ENCODE measurements at places on chromosomes 6 and 20.

- peaks cover 46% of the 10 kb centered on the region for H3K4me1 ChIP-seq
- DNase-seq, result no peak
- H3K27me3 ChIP-seq, result no peaks in the 10 kb centered on the region
- H3K27ac ChIP-seq, result peak overlapping the region; percentile 99
Measured at GRCh38 chr6:53059648-53060589, 5.3 kb upstream of the FBXO9 start.

DNA sequence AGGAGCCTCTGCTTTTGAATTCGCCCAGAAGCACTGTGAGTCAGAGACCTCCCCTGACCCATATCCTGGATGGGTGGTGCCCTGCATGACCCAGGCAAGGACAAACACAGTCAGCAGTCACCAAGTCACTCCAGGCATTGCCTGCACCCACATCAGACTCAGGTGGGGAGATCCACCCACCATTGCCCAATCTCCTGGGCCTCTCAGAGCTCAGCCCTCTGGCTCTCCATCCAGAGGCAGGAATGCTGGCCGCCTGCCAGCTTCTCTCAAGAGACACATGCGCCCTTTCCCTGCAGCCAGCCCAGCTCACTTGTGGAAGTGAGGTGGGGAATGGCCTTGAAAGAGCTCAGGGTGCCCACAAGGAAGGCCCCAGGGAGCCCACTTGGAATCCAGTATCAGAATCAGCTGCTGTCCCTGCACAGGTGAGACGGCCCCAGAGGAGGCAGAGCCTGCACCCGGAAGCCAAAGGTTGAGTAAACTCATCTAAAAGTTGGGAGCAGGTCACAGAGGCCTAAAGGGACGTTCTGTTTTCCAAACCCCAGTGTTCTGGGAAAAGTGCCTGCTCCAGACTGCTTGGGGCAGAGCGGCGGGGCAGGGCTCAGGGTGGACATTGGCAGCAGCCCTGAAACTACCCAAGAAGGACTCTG, 129.8 kb downstream of the PREX1 start:
- H3K4me1 ChIP-seq, result peaks cover 5% of the 10 kb centered on the region
- H3K27me3 ChIP-seq, result no peaks in the 10 kb centered on the region
- DNase-seq, result no peak
- no peaks in the 10 kb centered on the region for H3K36me3 ChIP-seq

GRCh38 chr20:36052117-36052513, 83.7 kb downstream of the CNBD2 start:
- no peak overlapping the region for H3K27ac ChIP-seq
- DNase-seq, result no peak
- H3K4me3 ChIP-seq, result peak overlapping the region; percentile 91
- H3K4me1 ChIP-seq, result peaks cover 32% of the 10 kb centered on the region
- no peaks in the 10 kb centered on the region for H3K27me3 ChIP-seq
- peaks cover 8% of the 10 kb centered on the region for H3K36me3 ChIP-seq

DNA sequence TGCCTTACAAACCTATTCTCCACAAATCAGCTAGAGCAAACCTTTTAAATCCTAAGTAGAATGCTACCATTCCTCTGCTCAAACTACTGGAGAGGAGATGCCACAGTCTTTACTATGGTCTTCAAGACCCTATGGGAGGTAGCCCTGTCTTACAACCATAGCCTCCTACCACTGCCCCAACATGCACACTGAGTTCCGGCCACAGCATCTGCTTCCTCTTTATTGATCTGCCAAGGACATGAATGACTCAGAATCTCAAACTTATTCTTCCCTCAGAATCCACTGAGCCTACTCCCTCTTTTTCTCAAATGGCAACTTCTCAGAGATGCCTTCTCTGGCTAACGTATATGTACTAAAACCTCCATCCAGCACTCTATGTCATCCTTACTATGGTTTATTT, 12.2 kb upstream of the ANKEF1 start:
- H3K4me1 ChIP-seq, result no peaks in the 10 kb centered on the region
- no peak for DNase-seq
- no peak overlapping the region for H3K4me3 ChIP-seq

- peaks cover 38% of the 10 kb centered on the region for H3K4me1 ChIP-seq
- no peaks in the 10 kb centered on the region for H3K27me3 ChIP-seq
- DNase-seq, result no peak
- no peak overlapping the region for H3K4me3 ChIP-seq
- peaks cover 6% of the 10 kb centered on the region for H3K36me3 ChIP-seq
- H3K27ac ChIP-seq, result peak overlapping the region; percentile 91
Measured at GRCh38 chr6:142372348-142372747, 70.5 kb downstream of the ADGRG6 start.

- H3K36me3 ChIP-seq, result peaks cover 38% of the 10 kb centered on the region
- H3K4me1 ChIP-seq, result no peaks in the 10 kb centered on the region
- no peak overlapping the region for H3K4me3 ChIP-seq
- DNase-seq, result no peak
- no peaks in the 10 kb centered on the region for H3K27me3 ChIP-seq
- no peak overlapping the region for H3K27ac ChIP-seq
Measured at GRCh38 chr6:135488023-135488422, 9.5 kb downstream of the AHI1 start.

DNA sequence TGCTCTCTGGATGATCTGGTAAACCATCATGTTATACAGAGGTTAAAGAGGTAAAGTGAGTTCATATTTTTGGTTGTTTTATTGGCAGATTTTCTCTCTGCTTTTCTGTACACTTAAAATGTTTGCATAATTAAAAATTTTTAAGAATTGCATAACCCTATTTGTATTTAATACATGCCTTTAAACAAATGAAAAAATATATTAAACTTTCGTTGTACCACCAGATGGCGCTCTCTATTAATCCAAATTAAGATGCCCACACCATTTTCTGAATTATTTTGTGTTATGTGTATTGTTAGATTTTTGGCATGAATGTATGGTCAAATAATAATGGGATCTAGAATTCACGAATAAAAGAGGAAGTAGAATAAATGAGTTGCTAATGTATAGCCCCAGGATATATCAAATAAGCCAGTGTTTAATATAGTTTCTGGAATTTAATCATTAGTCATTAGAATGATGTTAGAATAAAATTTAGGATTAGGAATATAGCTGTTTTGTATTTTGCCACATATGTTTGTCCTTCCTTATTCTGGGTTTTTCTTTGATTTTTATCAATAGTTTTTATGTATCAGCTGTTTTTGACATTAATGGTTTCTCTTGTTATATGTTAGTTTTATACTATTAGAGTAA, 38.9 kb downstream of the SMAP1 start:
- H3K4me1 ChIP-seq, result peaks cover 8% of the 10 kb centered on the region
- H3K4me3 ChIP-seq, result no peak overlapping the region
- no peak overlapping the region for H3K27ac ChIP-seq
- DNase-seq, result no peak
- no peaks in the 10 kb centered on the region for H3K27me3 ChIP-seq
- H3K36me3 ChIP-seq, result peaks cover 1% of the 10 kb centered on the region

DNA sequence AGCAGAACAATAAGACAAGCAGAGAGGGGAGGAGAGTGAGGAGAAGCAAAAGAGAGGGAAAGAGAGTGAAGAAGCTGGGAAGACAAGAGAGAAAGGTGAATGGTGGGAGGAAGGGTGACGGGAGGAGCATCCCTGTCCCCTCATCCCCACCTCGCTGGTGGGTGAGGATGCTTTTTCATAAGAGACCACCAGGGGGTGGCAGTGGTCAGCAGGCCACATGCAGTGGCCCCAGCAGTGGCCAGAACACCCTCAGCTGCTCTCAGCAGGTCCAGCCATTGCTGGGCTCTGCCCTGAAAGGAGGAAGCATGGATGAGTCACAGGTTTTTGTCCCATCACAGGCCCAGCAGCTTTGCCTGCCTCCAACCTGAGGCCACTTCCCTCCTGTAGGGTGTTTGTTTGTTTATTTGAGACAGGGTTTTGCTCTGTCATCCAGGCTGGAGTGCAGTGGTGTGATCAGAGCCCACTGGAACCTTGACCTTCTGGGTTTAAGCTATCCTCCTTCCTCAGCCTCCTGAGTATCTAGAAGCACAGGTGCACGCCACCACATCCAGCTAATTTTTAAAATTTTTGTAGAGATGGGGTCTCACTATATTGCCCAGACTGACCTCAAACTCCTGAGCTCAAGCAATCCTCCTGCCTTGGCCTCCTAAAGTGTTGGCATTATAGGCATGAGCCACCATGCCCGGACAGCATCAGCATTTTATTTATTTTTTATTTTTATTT, 24.0 kb downstream of the FGD2 start:
- H3K36me3 ChIP-seq, result no peaks in the 10 kb centered on the region
- H3K4me3 ChIP-seq, result no peak overlapping the region
- peaks cover 11% of the 10 kb centered on the region for H3K27me3 ChIP-seq
- peaks cover 2% of the 10 kb centered on the region for H3K4me1 ChIP-seq
- peak; percentile 51 for DNase-seq
- peak overlapping the region; percentile 15 for H3K27ac ChIP-seq

DNA sequence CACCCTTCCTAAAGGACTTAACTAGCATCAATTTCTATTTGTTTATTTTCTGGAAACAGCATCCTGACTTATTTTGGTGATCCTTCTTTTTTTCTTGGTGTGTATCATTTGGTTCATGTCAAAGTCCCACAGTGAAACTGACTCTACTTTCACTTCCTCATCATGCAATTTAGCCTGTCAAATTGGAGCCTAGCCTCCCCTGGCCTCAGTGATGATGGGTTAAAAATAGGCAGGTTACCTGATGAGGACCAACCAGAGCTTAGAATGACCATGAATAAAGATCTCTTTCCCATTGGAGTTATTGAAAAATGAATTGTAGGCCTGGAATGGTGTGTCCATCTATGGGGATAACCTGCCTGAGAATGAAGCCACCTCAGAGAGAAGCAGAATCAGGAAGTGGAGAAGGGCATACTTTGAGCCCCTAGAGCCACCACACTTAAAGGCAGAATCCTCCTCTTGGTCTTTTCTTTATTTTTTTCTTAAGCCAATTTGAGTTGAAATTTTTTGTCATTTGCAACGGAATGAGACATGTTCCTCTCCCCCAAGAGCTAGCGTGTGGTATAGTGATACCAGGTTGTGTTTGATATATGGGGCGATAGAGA, 105.6 kb downstream of the BTBD3 start:
- no peak overlapping the region for H3K27ac ChIP-seq
- H3K36me3 ChIP-seq, result no peaks in the 10 kb centered on the region
- H3K4me3 ChIP-seq, result no peak overlapping the region
- H3K4me1 ChIP-seq, result no peaks in the 10 kb centered on the region
- no peaks in the 10 kb centered on the region for H3K27me3 ChIP-seq

DNA sequence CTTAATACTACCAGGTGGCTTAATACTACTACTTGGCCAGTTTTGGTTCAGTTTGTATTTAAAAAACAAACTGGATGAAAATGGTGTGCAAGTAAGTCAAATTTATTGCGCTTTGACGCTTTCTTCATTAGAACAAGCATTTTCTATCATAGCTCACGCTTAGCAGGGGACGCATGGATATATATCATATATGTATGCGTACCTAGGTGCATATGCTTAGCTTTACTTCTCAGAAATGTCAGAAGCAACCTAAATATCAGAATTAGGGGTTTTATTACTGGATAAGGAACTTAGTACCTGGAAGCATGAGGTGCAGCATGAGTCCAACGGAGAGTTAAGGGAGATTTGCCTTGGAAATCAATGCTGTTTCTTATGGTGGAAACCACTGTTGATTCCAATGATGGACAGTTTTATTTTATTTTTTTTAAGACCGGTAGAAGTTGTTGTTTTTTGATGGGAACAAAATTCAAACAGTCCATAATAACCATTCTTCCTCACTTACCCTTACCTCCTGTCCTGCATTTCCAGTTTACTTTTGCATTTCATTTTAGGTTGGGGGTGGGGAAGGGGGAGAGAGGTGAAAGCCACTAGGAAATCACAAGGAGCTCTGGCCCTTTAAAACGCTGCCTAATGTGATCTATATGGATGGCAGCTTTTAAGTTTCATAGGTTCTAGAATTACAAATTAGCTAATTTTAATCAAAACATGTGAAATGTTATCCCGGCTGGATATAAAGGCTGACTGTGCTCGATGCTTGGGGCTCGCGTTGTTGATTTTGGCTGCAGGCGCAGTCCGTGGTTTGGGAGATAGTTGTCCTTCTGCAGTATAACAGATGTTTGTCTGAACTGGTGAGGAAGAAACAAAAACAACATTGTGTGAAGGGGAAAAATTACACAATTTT, 2.1 kb downstream of the SOBP start:
- DNase-seq, result no peak
- H3K4me3 ChIP-seq, result no peak overlapping the region
- H3K4me1 ChIP-seq, result peaks cover 18% of the 10 kb centered on the region
- H3K36me3 ChIP-seq, result no peaks in the 10 kb centered on the region
- no peak overlapping the region for H3K27ac ChIP-seq

GRCh38 chr6:101445527-101445926, 52.0 kb downstream of the GRIK2 start:
- no peak for DNase-seq
- H3K4me1 ChIP-seq, result no peaks in the 10 kb centered on the region
- no peaks in the 10 kb centered on the region for H3K27me3 ChIP-seq
- no peak overlapping the region for H3K4me3 ChIP-seq

GRCh38 chr20:2365091-2365490, 15.6 kb upstream of the TGM6 start:
- no peaks in the 10 kb centered on the region for H3K4me1 ChIP-seq
- no peak overlapping the region for H3K4me3 ChIP-seq
- no peaks in the 10 kb centered on the region for H3K27me3 ChIP-seq

DNA sequence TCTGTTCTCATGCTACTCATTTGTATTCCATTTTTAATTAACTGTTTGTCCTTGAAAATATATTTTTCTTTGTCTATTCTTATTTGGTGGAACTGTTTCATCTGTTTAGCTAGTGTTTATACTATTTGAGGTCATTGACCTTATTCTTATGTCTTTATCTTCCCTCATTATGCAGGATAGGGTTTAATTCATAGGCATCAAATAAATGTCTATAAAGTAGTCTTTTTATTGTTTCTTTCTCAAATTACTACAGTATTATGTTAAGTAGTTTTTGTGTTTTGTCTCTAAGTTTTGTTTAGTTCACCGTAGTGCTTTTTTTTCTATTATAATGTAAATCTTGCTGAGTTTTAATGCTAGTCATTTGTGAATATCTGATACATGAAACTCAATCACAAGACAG, 19.0 kb downstream of the TIAM2 start:
- no peak for DNase-seq
- H3K4me3 ChIP-seq, result no peak overlapping the region
- H3K27ac ChIP-seq, result no peak overlapping the region

- no peaks in the 10 kb centered on the region for H3K36me3 ChIP-seq
- no peak overlapping the region for H3K4me3 ChIP-seq
- no peak overlapping the region for H3K27ac ChIP-seq
- H3K27me3 ChIP-seq, result no peaks in the 10 kb centered on the region
- no peak for DNase-seq
Measured at GRCh38 chr6:13234130-13234529, 94.2 kb downstream of the TBC1D7 start.

DNA sequence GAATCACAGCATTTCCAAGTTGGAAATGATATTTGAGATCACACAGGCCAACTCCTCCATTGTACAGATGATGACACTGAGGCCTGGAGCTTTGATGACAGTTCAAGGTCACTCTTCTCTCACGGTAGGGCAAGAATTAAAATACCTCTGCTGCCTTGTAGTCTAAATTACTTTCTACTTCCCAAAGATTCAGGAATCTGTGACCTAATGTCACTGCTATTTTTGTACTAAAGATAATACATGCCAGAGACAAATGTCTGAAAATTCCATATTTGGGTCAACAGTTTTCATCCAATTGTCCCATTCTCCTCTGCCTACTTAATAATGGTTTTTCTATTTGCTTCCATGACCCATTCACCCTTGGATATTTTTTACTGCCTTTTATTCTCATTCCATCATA, 160.0 kb downstream of the SOD2 start:
- H3K4me1 ChIP-seq, result no peaks in the 10 kb centered on the region
- no peak overlapping the region for H3K27ac ChIP-seq
- H3K36me3 ChIP-seq, result no peaks in the 10 kb centered on the region
- peaks cover 16% of the 10 kb centered on the region for H3K27me3 ChIP-seq
- no peak overlapping the region for H3K4me3 ChIP-seq
- no peak for DNase-seq
